ENCODE measurements at places on chromosomes 4 and X. TPM values are rescaled to one million over a fixed set of nuclear protein-coding genes. Genes with fewer than 3 reads are reported as not detected.

- H3K27ac ChIP-seq = no peak overlapping the region
- no peaks in the 10 kb centered on the region for H3K27me3 ChIP-seq
- peaks cover 6% of the 10 kb centered on the region for H3K36me3 ChIP-seq
- no peak for DNase-seq
Observed at GRCh38 chr4:128359422-128359821, 71.8 kb upstream of the PGRMC2 start.

DNA sequence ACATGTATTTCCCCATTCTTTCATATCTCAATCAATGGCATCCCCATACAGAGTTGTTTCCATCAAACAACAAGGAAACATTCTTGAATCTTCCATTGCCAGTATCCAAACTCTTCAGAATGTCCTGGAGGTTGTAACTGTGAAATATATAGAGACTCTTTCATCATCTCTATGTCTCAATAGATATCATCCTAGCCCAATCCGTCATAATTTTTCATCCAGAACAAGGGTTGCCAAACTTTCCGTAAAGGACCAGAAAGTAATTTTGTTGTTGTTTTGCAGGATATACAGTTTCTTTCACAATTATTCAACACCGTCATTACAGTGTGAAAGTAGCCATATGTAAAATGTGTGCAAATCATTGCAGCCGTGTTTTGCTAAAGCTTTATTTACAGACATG is 15.2 kb upstream of the CXCL6 start:
- no peaks in the 10 kb centered on the region for H3K4me1 ChIP-seq
- no peak overlapping the region for H3K27ac ChIP-seq
- no peaks in the 10 kb centered on the region for H3K36me3 ChIP-seq
- no peak for DNase-seq
- H3K27me3 ChIP-seq = no peaks in the 10 kb centered on the region
- H3K4me3 ChIP-seq = no peak overlapping the region

DNA sequence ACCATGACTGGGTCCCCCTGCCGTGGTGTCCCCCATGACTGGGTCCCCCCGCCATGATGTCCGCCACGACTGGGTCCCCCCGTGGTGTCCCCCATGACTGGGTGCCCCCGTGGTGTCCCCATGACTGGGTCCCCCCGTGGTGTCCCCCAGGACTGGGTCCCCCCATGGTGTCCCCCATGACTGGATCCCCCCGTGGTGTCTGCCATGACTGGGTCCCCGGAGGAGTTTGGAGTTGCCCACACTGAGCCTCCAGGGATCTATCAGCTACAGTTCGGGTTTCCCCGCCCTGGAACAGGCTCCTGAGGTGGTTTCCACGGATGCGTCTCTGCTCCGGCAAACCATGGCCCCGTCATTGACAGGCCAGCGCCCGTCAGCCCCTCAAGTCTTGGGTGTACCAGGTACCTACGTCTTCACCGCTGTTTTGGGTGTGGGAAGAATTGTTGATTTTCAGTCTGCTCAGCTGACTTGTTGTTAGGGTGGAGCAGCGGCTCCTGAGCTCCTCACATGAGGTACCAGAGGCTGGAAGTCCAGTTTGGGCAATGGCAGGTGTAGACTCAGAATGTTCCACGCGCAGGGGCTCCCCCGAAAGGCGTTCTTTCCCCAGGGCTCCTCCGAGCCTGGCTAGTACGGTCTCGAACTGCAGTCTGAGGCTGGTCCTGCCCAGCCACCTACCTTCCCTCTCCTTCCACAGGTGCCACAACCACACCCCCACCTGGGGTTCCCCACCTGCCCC is 8.3 kb upstream of the PDE6B start:
- H3K27ac ChIP-seq = no peak overlapping the region
- no peak overlapping the region for H3K4me3 ChIP-seq
- DNase-seq = no peak
- peaks cover 12% of the 10 kb centered on the region for H3K27me3 ChIP-seq
- no peaks in the 10 kb centered on the region for H3K36me3 ChIP-seq

GRCh38 chrX:1111601-1112300 is 100.7 kb downstream of the CRLF2 start:
- DNase-seq = no peak
- no peak overlapping the region for H3K27ac ChIP-seq
- no peak overlapping the region for H3K4me3 ChIP-seq
- H3K27me3 ChIP-seq = no peaks in the 10 kb centered on the region
- H3K36me3 ChIP-seq = no peaks in the 10 kb centered on the region

GRCh38 chrX:106050054-106050453 is 11.5 kb upstream of the SERPINA7 start:
- no peak overlapping the region for H3K27ac ChIP-seq
- peaks cover 3% of the 10 kb centered on the region for H3K27me3 ChIP-seq
- no peak for DNase-seq

DNA sequence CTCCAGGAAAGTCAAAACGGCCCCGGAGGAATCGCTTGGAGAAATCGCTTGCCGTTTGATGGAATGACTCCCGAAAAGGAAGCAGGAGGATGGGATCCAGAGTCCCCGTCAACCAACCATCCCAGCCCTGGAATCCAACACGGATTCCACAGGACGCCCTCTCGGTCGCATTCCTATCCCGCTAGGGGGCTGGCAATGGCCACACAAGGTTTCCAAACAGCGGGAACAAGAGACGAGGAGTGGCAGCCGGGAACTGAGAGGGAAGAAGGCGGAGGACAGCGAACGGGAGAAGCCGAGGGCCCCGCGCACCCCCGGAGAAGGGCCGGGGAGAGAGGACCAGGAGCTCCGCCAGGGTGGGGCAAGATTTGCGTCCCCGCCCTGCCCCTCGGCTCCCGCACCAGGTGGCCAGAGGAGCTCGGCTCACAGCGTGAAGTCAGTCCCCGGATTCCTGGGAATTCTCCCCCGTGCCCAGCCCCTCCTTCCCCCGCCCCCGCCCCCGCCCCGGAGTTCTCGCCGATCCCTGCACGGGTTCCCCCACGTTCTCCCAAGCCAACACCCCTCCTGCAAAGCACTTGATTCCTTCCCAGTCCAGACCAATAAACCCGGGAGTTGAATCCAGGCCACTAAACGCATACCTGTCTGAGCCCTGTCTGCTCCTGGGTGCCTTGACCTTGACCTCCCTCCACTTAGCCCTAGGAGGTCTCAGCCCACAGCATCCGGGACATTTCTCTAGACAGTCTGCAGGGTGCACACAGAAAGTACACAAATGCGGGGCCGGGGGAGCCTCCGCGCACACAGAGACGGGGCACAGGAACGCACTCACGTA is 1.4 kb downstream of the PDZD4 start:
- no peaks in the 10 kb centered on the region for H3K36me3 ChIP-seq
- H3K27me3 ChIP-seq = peaks cover 64% of the 10 kb centered on the region
- no peak overlapping the region for H3K27ac ChIP-seq
- H3K4me3 ChIP-seq = peak overlapping the region; percentile 58
- H3K4me1 ChIP-seq = no peaks in the 10 kb centered on the region

DNA sequence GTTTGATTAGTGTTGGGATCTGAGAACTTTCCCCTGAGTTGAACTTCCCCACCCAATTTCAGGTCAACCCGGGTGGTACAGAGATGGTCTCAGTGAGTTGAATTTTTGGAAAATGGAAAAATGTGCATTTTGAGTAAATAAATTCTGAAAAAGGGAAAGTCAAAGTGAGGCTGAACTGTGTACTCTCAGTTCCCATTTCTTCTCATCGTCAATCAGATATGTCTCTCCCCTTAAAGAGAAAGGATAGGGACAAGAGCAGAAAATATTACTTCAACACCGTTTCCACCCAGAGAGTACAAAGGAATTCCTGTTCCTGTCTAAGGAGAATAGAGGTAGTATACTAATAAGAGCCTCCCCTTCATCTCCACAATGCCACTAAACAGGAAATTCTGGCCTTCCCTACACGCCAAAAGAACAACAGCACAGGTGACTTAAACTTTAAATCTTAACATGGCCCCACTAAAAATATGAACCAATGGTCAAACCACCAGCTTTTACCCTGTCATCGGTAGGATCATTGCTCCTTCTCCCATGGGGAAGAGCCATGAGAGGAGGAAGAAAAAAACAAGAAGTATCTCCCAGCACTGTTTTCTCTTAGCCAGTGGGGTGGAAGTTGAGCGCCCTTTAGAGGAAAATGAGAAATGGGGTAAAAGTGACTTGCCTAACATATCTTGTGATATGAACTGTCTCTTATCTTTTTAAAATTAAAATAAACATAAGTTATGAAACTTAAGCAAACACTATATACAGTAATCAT is 30.3 kb downstream of the BMP3 start:
- no peak overlapping the region for H3K27ac ChIP-seq
- H3K27me3 ChIP-seq = no peaks in the 10 kb centered on the region
- H3K36me3 ChIP-seq = no peaks in the 10 kb centered on the region
- no peak for DNase-seq

DNA sequence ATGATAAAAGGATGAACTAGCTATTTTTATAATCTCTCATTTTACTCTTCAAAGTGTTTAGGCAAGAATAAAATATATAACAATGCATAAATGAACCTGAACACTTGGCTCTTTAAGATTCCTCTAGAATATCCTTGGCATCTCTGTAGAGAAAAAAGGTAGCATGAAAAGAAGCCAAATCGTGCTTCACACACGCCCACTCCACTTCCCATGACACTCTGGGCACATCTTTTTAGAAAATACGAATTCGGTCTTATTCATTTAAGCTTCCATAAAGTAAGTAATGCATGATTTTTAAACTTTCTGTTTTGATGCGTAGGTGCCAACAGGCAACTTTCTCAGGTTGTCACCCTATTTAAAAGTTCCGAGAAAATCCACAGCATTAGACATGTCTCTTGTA is 73.6 kb upstream of the SORBS2 start:
- no peak overlapping the region for H3K4me3 ChIP-seq
- no peaks in the 10 kb centered on the region for H3K27me3 ChIP-seq
- H3K4me1 ChIP-seq = no peaks in the 10 kb centered on the region
- H3K36me3 ChIP-seq = no peaks in the 10 kb centered on the region
- H3K27ac ChIP-seq = no peak overlapping the region

DNA sequence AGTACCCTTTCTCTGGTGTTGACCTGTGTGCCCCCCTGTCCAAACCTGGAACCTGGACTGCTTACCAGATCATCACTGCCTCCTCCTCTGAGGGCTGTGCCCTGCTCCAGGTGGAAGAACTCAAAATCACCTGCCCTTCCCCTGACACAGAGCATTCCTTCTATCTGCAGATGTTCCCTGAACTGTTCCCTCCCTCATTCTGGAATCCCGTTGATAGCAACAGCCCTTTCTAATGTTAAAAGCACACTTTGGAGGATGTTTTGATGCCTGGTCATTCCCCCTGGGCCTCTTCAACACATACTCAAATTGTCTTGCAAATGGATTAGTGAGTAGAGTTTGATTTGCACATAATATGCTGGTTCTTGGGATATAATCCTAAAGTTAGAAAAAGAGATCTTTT is 225.8 kb downstream of the FGF13 start:
- no peaks in the 10 kb centered on the region for H3K4me1 ChIP-seq
- no peaks in the 10 kb centered on the region for H3K36me3 ChIP-seq
- H3K27me3 ChIP-seq = no peaks in the 10 kb centered on the region
- no peak for DNase-seq
- no peak overlapping the region for H3K27ac ChIP-seq
- H3K4me3 ChIP-seq = no peak overlapping the region

DNA sequence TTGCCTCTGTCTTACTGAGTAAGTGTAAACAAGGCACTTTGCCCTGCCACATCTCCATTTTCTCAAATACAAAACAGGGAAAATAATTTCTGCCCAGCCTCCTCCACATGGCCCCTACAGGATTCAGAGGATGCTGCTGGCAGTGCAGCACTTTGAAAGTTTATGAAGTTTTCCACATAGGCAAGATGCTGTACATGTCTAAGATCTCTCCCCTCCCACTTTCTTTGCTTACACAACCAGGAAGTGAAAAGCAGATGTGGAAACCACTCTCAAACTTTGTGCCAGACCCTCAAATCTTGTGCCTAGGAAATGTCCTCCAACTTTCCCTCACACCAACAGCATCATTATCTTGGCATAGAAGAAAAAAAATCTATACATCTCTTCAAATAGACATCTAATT is 257.0 kb upstream of the LDB2 start:
- H3K27ac ChIP-seq = no peak overlapping the region
- no peaks in the 10 kb centered on the region for H3K4me1 ChIP-seq
- DNase-seq = no peak
- no peaks in the 10 kb centered on the region for H3K27me3 ChIP-seq

- H3K4me1 ChIP-seq = peaks cover 18% of the 10 kb centered on the region
- H3K27me3 ChIP-seq = no peaks in the 10 kb centered on the region
- DNase-seq = peak; percentile 55
- H3K27ac ChIP-seq = no peak overlapping the region
- peak overlapping the region; percentile 83 for H3K4me3 ChIP-seq
- H3K36me3 ChIP-seq = no peaks in the 10 kb centered on the region
Observed at GRCh38 chr4:972651-973424, 531 bp downstream of the DGKQ start.

DNA sequence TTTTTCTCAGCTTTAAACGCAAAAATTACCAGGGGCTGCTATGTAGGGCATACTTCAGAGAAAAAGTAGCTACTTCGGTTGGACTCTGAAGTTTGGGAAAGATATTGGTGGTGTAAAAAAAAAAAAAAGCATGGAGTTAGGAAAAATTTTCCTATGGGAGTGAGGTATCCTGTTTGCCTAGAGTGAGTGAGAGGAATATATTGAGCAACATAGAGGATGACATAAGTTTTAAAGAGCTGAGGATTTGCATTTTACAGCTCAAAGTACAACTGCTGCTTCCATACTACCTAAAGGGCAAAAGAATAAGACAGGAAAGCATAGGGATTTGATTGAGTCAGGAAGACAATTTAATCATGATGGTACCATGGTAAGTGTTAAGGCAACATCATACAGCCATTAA is 7.3 kb downstream of the GPRASP1 start:
- no peaks in the 10 kb centered on the region for H3K4me1 ChIP-seq
- H3K27ac ChIP-seq = no peak overlapping the region
- H3K4me3 ChIP-seq = peak overlapping the region; percentile 65

POU3F4 gene
- not detected for total RNA-seq

PARM1 gene
- 13.9 TPM for total RNA-seq

PRR32 gene
- total RNA-seq = not detected

TRIML2 gene
- total RNA-seq = not detected

MAP9 gene
- 0.90 TPM for total RNA-seq

PLP1 gene
- 0.95 TPM for total RNA-seq

NAP1L3 gene
- total RNA-seq = 0.23 TPM

XAGE1B gene
- not detected for total RNA-seq

CDKL5 gene
- 2.3 TPM for total RNA-seq

Measured in psoas muscle (tissue), 8 donors.